ENCODE measurements at places on chromosomes 3 and 15.

GRCh38 chr15:74422652-74423430 lies 10.9 kb downstream of the SEMA7A start:
- DNase-seq, result no peak

DNA sequence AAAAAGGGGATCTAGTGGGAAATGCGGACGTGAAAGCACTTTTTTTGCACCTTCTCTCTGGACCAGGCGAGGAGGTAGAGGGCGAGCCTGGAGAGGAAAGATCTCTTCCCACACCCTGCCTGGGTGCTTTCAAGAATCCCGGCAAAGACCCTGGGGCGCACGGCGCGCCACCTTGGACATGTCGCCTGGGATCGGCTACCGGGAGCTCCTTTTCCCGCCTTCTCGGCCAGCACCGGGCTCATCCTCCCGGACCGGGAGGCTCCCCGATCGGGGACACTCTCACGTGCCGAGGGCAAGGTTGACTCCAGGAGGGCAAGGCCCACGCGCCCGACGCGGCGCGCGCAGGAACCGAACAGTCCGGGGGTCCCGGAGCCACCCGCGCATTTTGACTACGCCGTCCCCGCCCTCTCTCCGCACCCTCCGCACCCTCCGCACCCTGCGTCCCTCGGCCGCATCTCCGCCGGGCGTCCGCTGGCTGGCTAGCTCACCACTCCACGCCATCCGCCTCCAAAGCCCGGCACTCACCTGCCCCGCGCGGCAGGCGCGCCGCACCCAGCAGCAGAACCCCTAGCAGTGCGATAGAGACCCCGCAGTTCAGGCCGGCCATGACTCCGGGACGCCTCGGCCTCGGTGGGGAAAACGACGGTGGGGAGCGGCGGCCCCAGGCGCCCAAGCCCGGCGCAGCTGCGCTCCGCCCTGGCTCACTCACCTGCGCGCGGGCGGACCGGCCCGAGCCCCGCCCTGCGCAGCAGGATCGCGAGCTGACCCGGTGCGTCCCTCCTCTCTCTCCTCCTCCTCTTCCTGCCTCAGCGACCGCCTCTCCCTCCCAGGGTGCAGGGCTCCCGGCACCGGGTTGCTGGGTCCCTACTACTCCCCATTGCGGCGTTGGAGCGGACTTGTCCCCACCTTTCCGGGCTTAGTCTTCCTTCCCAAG lies at the start of gene CDCP1:
Gene CDCP1, minus strand, starts transcription at position 698 of the 934 bp plus-strand sequence. Its CDS starts 91 bp downstream, at position 607.
- peak; percentile 81 for DNase-seq

DNA sequence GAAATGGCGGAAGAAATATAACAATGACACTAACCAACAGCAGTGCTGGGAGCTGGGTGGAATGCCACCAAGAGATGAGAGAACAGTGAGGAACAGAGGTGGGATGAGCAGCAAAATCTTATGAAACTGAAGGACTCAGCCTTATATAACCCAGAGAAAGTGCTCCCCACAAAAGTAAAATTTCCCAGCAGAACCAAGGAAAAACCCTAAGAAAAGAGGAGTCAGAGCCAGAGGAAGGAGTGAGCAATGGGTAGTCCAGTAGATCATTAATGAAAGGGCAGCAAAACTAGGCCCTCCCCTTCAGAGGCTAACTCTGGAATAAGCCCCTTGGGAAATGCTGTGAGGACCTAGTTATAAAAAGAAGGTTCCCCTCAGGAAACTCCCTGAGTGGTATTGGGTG lies 24.7 kb upstream of the UBE2E1 start:
- DNase-seq, result no peak

DNA sequence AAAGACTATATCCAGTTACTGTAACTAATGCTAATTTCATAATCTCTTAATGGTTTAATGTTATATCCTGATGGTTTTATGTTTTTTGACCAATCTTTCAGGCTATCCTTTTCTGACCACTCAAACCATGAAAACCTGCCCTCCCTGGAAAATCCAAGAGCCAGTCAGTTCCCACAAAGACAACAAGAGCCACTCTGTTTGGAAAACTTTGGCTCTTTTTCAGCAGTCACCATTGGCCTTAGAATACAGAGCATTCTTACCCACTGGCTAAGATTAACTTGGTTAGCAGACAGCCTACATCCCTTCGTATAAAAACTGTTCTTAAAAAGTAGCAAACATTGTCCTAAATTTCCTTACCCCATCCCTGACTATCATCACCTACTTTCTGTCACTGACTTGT lies 32.9 kb downstream of the ALCAM start:
- no peak for DNase-seq

- DNase-seq, result no peak
Observed at GRCh38 chr15:27241943-27242342, 271.0 kb downstream of the GABRG3 start.

DNA sequence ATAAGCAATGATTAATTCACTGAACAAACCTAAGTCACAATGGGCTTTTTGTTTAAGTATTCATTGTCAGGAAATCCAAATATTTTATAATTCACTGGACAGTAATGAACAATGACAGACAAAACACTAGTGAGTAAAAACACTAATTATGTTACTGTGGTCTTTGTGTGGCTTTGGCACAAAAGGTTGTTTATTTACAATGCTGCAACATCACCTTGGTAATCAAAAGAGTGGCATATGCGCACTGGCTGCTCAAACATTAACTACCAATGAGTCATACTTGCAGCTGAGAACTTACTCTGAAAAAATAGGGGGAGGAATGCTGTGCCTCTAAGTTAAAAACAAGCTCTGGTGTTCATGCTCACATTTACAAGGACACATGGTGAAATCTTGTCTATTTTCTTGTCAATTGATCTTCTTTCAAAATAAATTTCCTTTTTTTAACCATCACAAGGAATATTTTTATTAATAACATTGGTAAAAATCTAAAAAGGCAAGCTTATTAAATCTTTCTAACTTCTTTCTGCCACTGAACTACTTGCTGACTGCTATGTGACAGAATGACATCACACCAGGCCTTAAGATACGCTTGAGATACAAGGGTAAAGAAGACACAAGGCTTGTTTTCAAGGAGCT lies 85.2 kb upstream of the PPIB start:
- DNase-seq, result no peak

GRCh38 chr15:28125673-28126651 lies 26.8 kb upstream of the OCA2 start:
- DNase-seq, result no peak

DNA sequence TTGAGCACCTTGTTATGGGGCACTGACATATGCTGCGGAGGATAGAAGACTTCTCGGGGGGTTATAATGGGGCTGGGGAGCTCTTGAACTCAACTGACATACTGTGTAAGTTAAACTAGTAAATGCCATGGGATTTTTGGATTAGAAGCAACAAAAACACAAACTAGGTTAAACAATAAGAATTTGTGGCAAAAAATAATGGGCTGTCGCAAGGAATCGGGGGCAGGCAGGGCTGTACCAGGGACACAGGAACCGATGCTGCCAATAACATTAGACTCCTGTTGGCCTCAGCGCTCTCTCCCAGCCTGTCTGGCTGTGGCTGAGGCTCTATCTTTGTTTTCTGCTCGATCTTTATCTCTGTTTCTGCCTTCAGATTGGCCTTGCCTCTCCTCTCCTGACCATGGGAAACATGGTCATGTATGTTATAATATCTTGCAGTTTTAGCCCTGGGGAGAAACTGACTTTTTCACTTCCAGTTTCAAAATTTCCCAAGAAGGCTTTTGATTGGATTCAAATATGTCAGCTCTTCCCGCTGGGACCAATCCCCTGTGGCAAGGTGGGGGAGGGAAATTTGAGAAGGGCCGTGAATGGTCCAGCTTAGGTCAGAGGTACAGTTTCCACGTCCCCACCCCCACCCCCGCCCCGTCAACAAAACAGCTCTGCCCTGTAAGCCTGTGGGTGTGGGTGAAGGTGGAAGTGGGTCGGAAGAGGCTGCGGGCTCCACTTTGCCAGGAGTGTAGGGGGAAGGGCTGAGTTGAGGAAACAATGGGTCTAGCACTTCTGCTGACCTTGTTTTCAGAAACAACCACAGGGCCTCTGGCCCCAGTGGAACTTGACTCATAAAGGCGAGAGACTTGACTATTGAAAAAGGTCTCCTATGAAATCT lies 161.1 kb upstream of the TBL1XR1 start:
- peak; percentile 67 for DNase-seq

DNA sequence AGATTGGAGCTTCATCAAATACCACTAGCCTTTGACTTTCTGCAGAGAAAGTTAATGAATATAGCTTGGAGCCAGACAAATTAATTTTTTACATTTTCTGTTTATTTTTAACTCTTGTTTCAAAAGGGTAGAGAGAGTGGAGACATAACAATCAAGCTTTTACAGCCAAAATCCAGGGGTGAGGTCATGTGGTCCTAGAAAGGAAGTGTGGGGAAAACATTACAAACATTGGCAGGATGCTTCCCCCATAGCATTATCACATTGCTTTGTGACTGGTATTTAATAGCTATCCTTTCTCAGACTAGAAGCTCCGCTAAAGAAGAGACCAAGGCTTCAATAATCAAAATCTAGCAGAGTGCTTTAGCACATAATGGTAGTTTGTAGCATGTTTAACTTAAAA lies 46.4 kb upstream of the PHLDB2 start:
- DNase-seq, result no peak

- no peak for DNase-seq
Observed at GRCh38 chr3:29344154-29344553, 63.3 kb downstream of the RBMS3 start.

GRCh38 chr3:170078620-170079281 lies 41.0 kb downstream of the GPR160 start:
- DNase-seq, result no peak

- no peak for DNase-seq
Observed at GRCh38 chr15:74025436-74025835, 30.9 kb downstream of the PML start.

DNA sequence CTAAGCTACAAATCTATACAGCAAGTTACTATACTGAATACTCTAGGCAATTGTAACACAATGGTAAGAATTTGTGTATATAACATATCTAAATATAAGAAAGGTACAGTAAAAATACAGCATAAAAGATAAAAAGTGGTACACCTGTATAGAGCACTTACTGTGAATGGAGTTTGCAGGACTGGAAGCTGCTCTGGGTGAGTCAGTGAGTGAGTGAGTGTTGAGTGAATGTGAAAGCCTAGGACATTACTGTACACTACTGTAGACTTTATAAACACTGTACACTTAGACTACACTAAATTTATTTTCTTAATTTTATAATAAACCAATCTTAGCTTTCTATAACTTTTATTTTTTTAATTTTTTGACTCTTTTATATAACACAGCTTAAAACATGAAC lies 123.1 kb downstream of the ZMAT3 start:
- no peak for DNase-seq

DNA sequence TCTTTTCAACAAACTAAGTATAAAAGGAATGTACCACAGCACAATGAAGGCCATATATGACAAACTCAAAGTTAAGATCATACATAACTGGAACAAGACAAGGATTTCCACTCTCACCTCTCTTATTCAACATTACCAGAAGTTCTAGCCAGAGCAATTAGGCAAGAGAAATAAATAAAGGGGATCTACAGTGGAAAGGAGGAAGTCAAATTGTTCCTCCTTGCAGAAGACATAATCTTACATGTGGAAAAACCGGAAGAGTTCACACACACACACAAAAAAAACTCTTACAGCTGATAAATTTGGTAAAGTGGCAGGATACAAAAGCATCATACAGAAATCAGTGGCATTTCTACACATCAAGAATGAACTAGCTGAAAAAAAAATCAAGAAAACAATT lies 277.9 kb downstream of the MCTP2 start:
- DNase-seq, result no peak

- no peak for DNase-seq
Observed at GRCh38 chr3:126008219-126008618, 39.2 kb downstream of the ROPN1B start.
